ENCODE measurements at places on chromosomes 5 and 9. TPM values are rescaled to one million over a fixed set of nuclear protein-coding genes. Genes with fewer than 3 reads are reported as not detected.
A peak's percentile ranks its signal among the peaks of the same experiment; 100 is the strongest.

DNA sequence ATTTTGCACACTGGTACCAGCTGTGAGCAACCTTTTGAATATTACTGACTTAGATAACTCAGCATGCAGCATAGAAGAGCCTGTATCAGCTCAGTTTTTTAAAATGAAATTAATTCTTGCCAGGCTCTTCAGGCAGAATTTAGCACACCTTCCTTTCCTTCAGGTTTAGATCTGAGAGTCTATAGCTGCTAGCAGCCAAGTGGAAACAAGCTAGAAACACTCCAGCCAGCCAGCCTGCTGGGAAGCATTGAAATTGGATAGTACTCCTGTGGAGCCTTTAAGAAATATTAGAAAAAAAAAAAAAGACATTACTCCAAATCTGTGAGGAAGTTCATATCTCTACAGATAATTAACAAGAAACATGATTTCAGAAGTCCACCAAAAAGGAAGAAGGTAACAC lies 812.2 kb downstream of the DTWD2 start:
- no peaks in the 10 kb centered on the region for H3K27me3 ChIP-seq
- H3K27ac ChIP-seq: no peak overlapping the region
- H3K36me3 ChIP-seq: no peaks in the 10 kb centered on the region
- no peaks in the 10 kb centered on the region for H3K4me1 ChIP-seq
- no peak for DNase-seq
- H3K4me3 ChIP-seq: no peak overlapping the region

DNA sequence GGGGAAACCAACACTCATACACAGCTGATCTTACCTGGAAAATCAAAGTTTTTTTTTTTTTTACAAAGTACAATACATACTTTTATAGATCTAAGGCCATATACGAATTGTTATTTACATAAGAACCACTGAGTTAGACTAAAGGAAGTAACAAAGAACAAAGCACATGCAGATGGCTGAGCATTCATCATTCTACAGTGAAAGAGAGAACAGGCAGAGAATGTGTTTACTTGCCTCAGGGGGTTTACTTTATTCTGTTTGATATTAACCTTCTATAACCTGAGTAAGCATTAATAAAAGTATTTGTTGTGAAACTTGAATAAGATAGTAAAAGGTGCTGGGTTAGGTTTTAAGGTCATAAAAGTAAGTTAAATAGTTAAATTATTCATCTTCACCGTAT lies 54.7 kb downstream of the SLC38A9 start:
- H3K36me3 ChIP-seq: no peaks in the 10 kb centered on the region
- no peaks in the 10 kb centered on the region for H3K27me3 ChIP-seq
- peaks cover 10% of the 10 kb centered on the region for H3K4me1 ChIP-seq
- H3K27ac ChIP-seq: peak overlapping the region; percentile 12
- no peak for DNase-seq
- no peak overlapping the region for H3K4me3 ChIP-seq

DNA sequence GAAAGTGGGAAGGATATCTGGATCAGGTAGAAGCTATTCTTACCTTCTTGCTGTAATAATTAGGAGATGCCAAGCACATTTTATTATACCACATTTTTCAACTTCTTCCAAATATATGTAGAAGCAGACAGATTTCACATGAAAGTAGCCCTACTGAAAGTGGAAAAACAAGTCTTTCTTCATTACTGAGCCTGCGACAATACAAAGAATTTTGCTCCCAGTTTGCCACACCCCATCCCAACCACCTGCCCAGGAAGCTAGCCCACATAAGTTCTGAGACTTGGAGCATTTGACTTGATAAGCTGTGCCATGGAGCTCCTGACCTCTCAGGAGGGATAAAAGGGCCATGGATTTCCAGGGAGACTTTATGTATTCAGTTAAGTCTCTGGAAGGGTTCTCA lies 249.1 kb upstream of the ADCY2 start:
- no peaks in the 10 kb centered on the region for H3K27me3 ChIP-seq
- H3K4me1 ChIP-seq: no peaks in the 10 kb centered on the region
- no peaks in the 10 kb centered on the region for H3K36me3 ChIP-seq
- no peak for DNase-seq

- H3K36me3 ChIP-seq: no peaks in the 10 kb centered on the region
- H3K4me3 ChIP-seq: no peak overlapping the region
- peak overlapping the region; percentile 8 for H3K27ac ChIP-seq
- no peaks in the 10 kb centered on the region for H3K27me3 ChIP-seq
- no peak for DNase-seq
These were observed 63.3 kb upstream of the SLC25A51 start for GRCh38 chr9:37967014-37967760.

DNA sequence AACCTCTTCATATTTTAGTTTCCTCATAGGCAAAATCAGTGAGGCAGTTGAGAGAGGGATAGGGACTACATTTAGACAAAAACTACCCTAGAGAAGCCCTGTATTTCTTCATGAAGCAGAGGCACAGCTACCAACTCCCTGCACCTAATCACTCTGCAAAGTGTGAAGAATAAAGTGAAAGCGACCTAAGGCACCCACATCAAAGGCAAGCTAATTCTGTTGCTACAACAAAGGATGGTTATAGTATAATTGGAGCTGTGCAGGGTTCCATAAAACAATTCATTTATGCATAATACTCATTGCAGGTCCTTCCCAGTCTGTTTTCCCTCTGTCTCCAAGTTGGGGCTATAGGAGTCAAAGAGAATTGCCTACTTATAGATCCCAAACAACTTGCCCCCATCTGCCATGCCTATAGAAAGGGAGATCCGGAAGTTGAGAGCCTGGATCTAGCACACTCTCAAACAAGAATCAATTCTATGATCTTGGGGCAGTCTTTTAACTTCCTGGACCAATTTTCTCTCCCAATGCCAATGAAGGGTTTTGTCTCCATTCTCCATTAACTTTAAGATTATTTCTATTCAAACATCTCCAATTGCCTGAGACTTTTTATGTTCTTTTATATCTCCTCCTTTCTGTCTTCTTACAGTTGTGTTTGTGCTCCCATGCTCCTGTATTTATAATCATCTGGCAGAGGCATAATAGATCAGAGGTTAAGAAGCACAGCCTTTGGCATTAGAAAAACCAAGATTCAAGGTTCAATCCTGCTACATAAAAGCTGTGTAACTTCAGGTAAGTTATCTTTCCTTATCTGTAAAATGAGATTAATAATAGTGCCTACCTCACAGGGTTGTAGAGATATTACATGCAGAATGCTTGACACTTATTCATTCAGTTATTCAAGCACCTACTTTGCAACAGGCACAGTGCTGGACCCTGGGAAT lies 56.0 kb upstream of the PTGER4 start:
- H3K27me3 ChIP-seq: no peaks in the 10 kb centered on the region
- no peaks in the 10 kb centered on the region for H3K4me1 ChIP-seq
- no peak overlapping the region for H3K27ac ChIP-seq
- no peak overlapping the region for H3K4me3 ChIP-seq

TMEM250 gene
- total RNA-seq: 30.0 TPM

TMEFF1 gene
- total RNA-seq: not detected
